ENCODE measurements at places on chromosomes 5 and 9.

GRCh38 chr5:167940911-167941310 is 350.5 kb upstream of the WWC1 start:
- DNase-seq: no peak

- DNase-seq: no peak
These were observed 190.7 kb upstream of the TAS2R1 start for GRCh38 chr5:9820691-9821449.

DNA sequence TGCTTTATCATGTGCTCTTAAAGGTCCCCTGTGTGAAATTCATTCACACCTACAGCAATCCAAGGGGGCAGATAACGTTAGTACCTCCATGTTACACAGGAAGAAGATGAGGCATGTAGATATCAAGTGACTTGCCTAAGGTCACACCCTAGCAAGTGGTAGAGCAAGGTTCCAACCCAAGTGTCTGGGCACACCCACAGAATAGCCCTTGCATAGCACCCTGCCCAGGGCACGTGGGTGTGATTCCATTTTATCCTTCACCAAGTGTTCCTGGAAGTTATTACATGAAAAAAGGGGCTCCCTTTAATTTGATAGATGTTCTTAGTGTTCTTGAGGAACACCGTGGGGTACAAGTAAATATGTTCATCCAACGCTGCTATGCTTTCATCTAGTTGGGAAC is 4.9 kb downstream of the TMEM171 start:
- no peak for DNase-seq

- DNase-seq: no peak
These were observed 63.9 kb downstream of the CDC14B start for GRCh38 chr9:96555567-96556386.

DNA sequence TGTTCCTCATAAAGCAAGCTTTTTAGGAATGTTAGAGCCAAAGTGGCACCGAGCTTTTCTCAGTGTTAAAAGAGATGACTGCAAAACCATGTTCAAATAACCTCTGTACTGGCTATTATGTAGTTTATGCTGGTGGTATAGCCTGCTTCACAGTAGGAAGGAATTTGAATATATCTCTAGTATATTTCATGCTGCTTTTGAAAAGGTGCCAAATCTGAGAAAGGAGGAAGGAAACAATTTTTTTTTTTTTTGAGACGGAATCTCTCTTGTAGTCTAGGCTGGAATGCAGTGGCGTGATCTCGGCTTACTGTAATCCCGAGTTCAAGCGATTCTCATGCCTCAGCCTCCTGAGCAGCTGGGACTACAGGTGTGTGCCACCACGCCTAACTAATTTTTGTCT is 13.5 kb downstream of the CREBRF start:
- no peak for DNase-seq

- DNase-seq: no peak
These were observed 6.2 kb downstream of the SLC45A2 start for GRCh38 chr5:33978306-33978705.

DNA sequence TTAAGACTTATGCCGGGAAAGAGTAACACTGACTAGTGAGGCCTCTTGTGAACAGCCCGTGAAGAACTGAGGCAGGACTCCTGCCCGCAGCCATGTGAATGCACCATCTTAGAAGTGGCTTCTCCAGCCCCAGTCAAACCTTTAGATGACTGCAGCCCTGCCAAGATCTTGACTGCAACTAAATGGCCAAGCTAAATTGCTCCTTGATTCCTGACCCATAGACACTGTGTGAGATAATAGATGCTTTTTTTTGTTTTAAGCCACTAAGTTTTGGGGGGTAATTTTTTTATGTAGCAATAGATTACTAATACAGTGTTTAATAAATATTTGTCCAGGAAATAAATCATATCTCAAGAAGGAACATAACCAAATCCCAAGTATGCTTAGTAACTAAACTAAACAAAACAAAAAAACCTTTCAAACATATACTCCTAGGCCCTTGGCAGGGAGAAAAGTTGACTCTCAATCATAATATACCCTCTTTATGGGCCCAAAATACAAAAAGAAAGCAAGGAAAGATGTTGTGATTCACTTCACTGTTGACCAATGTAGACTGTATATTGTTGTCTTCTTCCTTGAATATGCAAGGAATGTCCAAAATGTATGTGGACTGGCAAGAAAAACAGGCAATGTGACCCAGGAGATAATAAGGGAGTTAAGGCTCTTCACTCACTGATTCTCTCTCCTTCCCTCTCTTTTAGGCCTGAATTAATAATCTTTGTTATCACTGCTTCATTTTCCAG is 79.7 kb upstream of the ZNF366 start:
- no peak for DNase-seq

- DNase-seq: no peak
These were observed 100.8 kb upstream of the TBCA start for GRCh38 chr5:77876862-77877502.

DNA sequence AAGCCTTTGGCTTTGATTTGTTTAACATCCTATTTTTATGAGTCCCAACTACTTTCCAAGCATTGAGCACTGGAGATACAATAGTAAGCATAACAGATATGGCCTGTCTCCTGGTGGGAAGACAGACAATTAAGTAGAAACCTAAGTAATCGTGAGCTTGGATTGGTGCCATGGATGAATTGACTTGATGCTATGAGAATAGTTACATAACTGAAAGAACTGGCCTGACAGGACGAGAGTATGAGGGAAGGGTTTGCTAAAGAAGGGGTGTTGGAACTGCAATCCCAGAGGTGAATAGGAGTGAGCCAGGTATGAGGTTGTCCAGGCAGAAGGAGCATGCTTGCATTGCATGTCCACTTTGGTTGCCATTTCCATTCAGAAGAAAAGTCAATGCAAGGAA is 52.4 kb downstream of the GPR21 start:
- DNase-seq: no peak

GRCh38 chr9:123287639-123288038 is 19.3 kb upstream of the STRBP start:
- no peak for DNase-seq

GRCh38 chr5:177312649-177313181 is 1.0 kb upstream of the MXD3 start:
- peak; percentile 7 for DNase-seq

DNA sequence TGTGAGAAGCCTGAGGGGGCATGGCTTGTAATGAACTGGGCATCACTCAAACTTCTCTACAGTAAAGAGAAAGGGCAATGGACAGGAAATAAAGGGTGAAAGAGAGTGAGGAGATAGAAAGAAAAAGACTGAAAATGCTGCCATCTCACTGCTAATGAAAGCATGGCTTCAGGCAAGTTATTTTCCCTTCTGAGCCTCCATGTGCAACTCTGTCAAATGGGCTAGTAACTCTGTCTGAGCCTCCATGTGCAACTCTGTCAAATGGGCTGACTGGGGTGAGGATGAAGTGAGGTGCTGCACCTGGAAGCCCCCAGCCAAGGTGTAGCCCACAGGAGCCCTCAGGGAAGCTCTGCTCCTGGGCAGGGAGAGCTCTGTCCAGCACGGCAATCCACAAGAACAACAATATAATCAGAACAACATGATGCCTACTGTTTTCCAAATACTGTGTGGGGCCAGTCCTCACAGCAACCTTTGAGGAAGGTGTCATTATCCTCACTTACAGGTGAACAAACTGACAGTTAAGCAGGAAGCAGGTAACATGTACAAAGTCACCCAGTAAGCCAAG is 73.8 kb upstream of the XPA start:
- no peak for DNase-seq

- no peak for DNase-seq
These were observed 26.8 kb downstream of the PLAC8L1 start for GRCh38 chr5:146078566-146078965.

- DNase-seq: no peak
These were observed 7.0 kb downstream of the AFAP1L1 start for GRCh38 chr5:149278451-149279210.

- DNase-seq: no peak
These were observed 193.2 kb downstream of the MAST4 start for GRCh38 chr5:66789434-66789833.

DNA sequence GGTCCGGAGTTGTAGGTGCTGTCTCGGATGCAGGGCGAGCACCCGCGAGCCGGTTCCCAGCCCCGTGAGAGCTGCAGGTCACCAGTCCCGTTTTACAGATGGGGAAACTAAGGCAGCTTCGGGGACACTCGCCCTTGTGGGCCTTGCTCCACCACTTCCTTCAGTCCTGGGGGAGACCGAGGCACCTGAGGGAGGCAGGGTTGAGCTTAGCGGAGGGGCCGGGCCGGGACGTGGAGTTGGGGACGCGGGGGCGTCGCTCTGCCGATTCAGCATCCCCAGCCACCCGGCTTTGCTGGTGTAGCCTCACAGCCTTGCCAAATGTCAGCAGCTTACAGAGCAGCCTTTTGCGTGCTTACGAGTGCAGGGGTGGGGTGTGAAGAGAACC is 530 bp downstream of the BBLN start:
- DNase-seq: no peak

DNA sequence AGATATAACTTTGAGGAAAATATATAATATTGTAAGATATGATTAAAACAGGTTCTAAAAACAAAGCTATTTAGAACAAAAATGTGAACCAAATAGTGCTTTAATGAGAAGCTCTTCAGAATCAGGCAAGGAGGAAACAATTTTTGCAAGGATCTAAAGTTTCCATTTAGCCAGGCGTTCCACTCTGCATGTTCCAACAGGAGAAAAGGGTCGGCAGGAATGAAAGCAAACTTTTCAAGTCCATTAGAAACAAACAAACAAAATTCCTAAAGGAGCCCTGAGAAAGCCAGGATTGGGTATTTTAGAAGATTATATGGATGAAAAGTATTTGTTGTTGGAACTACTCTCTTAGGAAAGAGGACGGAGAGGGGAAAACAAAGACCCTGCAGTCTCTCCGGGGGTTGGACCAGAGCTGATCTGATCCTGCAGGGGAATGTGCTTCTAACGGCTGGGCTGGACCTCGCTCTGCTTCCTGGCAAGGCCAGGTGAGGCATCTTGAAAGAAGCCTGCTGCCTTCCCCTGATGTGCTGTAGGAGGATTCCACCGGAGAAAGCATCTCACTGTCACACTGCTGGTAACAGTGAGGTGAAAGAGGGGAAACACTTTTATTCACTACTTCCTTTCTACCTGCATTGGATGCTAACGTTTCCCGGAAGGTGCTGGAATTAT is 94.6 kb downstream of the PRRT1B start:
- DNase-seq: no peak

- DNase-seq: no peak
These were observed 9.0 kb downstream of the FOCAD start for GRCh38 chr9:20693068-20693467.

- no peak for DNase-seq
These were observed 193.8 kb upstream of the GAS1 start for GRCh38 chr9:87141124-87141523.

- no peak for DNase-seq
These were observed 13.1 kb upstream of the ADGRV1 start for GRCh38 chr5:90545511-90545910.

DNA sequence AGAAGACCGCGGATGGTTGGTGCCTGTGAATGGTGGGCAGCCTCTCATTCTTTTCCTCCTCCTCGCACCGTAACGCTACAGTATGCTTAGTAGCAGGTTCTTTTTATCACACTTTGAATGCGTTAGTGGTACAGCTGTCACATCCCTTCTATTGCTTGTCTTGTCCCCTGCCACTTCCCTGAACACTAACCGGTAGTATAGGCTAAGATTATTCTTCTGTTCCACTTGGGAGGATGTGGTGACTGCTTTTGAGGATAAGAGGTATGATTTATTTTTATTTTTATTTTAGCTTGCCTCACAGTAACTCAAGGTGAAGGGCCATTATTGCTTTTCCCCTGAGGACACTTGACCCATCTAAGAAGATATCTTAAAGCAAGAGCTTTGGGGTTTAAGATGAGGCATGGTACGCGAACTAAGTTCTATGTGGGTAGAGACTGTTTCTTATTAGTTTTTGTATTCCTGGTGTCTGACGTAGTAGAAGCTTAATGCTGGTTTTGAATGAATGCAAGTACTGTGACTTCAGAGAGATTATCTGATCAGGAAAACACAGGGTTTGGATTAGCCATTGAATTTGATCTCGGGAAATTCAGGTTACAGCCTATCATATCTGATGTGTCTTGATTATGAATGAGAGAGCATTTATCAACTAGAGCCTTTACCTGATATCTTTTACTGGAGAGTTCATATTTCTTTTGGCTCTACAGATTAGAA is 951 bp downstream of the UNC13B start:
- no peak for DNase-seq

DNA sequence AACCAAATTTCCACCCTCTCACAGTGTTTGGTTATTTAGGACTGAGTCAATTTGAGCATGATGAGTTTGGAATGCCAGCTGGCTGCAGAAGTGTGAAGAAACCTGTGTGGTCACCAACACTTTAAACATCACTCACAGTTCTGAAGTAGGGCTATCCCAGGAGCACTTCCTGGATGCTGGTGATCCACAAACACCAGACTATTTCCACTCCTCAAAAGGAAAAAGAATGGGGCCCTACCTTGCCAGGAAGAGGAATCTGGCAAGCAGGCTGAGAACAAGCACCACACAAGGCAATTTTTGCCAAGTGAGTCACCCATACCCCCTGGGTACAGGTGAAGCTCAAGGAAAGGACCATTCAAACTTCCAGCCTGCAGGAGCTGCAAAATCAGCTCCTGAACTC is 294.2 kb upstream of the PTGER4 start:
- DNase-seq: no peak

GRCh38 chr5:131505237-131505908 is 129.7 kb downstream of the RAPGEF6 start:
- DNase-seq: no peak

DNA sequence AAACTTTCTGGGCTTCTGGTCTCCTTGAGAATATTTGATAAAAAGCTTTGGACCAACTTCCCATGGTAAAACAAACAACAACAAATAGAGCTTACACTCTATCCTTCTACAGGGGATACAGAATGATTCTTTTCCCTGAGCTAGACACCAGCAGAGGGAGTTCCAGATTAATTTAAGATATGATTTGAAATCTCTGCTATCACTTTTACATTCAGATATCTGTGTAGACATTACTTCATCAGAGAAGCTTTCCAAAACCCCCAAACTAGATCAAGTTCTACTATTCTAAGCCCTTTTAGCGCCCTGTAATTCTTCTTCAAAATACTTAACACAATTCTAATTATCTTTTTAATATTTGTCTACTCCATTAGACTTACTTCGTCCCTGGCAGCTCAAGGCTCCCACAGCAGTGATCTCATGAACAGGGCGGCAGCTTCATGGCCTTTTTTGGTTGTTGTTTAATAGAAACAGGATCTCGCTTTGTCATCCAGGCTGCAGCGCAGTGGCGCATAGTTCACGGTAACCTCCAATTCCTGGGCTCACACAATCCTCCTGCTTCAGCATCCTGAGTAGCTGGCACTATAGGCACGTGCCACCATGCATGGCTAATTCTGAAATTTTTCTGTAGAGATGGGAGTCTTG is 955 bp upstream of the GALNT12 start:
- DNase-seq: no peak
